Kidney (tissue), 22 donors: ENCODE measurements at places on chromosomes 5 and 9.

DNA sequence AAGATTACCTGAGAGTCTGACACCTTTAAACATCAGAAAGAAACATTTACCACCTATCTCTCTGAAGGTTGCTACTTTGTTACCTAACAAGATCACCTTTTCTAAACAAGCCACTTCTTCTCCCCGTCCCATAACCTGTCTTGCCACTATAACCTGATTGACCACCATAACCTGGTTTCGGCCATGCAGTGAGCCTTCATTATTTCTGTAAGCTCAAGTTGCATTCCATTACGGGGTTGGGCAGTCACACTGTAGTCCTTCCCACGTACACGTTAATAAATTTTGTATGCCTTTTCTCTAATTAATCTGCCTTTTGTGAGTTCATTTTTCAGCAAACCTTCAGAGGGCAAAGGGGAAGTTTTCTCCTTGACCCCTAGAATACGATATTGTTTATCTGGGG is 28.0 kb upstream of the CCNG1 start:
- peak; percentile 24 for DNase-seq

- no peak for DNase-seq
Observed at GRCh38 chr9:31336841-31337240, 1047.6 kb upstream of the ACO1 start.

DNA sequence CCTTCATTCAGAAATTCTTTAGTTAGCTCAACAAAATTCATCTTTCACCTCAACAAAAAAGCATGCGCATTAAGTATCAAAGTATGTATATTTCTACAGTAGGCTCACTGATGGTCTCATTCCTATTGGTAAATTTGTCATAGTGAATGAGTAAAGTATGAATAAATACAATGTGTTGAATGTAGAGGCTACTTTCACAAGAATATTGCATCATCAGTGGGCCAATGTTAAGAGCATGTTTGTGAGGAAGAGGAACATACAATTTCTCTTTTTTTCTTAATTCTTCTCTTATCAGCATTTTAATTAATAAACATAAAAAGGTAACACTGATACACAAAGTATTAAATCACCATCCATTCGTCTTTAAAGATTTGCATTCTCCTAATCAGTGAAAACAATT is 505.1 kb downstream of the CETN3 start:
- no peak for DNase-seq

DNA sequence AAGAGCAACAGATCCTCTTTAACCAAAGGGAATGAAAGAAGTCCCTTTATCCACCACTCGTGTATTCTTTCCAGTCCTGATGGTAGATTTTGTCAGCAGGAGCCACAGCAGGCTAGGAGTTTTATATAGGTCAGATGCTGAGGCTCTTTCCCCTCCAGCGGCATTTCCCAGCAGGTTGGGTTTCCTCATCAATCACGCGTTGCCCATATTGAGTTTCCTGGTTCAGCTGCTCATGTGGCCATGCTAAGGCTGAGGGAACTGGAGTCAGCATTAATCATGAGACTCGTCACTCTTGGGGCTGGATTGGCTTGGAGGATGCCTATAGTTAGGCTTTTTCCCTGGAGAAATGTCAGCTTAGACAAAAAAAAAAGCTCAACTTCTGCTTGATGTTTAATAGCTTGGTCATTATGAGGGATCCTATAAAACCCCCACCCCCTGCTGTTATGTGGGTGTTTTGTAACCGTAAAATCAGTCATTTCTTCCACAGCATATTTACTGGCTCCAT is 193.4 kb upstream of the GAS1 start:
- peak; percentile 88 for DNase-seq

DNA sequence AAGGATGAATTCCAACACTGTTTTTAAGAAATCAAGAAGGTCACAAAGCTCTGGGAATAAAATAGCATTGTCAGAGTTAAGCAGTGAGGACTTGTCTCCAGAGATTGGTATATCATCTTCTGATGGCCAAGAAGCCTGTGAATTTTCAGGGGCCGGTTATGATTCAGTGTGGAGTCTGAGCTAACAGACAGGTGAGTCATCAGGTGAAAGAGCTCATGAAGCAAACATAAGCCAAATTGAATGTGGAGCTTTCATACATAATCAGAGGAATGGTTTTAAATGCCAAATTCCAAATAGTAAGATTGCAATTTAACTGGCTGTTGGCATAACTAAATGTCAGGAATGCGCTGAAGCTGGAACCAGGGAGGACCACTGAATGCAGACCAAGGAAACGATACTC is 494.2 kb downstream of the MTRR start:
- no peak for DNase-seq

DNA sequence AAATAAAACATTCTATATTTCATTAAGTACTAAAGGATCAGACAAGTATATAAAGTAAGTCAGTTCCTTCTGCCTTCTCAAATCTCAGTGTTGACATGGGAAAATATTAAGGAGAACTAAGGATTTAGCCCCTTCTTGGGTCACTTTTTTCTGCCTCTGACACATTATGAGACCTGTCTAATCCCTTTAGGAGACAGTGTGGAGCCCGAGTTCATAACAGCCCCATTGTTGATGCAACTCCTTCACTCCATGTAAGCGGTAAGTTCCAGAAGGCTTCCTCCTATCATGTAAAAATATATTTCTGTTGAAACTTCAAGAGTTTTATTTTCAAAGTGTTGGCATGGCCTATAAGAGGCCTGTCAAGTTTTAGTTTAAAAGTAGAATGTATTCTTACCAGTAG is 152.2 kb downstream of the SNCAIP start:
- DNase-seq = no peak

GRCh38 chr9:126347093-126347492 is 20.5 kb downstream of the MVB12B start:
- DNase-seq = no peak

- no peak for DNase-seq
Observed at GRCh38 chr9:9792144-9792857, 820.5 kb downstream of the PTPRD start.

DNA sequence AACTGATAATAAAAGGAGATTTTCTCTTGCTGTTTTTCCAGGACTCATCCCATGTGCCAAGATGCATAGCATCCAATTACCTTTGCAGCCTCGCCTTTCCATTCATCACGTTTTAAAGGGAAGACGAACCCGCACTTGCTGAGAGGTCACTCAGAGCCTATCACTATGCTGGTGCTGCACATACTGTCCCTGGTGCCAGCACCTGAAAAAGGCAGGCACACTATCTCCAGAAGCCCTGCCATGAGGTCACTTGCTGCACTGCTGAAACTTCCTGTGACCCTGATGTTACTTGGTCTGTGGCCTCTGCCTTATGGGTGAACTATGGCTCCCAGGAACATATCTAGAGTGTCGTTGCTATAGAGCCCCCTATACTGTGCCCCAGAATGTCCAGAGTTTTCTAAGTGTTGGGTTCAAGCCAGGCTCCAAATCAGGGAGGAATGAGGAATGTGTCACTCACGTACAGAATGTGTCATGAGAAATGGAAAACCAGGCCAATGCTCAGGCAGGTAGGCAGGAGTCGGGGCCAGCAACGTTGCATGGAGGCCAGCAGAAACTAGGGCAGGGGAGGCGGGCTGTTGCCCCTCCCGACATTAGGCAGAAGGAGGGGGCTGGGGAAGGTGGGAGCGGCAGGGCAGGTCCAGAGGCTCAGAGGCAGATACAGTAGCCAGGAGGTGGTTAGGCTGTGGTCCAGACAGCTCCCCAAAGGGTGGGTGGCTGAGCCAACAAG is 262.1 kb downstream of the CRB2 start:
- DNase-seq = no peak

- no peak for DNase-seq
Observed at GRCh38 chr5:158785397-158785796, 314.3 kb downstream of the EBF1 start.

GRCh38 chr9:106637486-106637885 is 225.5 kb upstream of the ZNF462 start:
- no peak for DNase-seq

GRCh38 chr9:113409481-113409880 is 994 bp downstream of the POLE3 start:
- DNase-seq = no peak

DNA sequence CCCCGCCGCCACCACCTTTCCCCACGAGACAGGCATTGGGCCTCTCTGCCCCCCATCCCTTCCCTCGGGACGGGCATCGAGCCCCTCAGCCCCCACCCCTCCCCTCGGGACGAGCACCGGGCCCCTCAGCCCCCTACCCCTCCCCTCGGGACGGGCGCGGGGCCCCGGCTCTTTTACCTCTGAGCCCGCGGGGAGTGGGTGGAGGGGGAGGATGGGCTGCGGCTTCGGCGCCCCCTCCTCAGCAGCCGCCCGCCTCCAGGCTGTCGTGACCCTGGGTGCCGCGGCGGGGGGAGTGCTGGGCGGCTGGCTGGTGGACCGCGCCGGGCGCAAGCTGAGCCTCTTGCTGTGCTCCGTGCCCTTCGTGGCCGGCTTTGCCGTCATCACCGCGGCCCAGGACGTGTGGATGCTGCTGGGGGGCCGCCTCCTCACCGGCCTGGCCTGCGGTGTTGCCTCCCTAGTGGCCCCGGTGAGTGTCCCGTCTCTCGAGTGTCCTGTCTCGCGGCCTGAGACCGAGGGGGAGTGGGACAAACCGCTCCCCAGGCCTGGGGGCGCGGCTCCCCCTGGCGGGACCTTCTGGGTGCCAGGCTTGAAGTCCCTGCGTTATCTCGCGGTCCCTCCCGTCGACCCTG is 791 bp downstream of the SLC2A8 start:
- DNase-seq = peak; percentile 68

DNA sequence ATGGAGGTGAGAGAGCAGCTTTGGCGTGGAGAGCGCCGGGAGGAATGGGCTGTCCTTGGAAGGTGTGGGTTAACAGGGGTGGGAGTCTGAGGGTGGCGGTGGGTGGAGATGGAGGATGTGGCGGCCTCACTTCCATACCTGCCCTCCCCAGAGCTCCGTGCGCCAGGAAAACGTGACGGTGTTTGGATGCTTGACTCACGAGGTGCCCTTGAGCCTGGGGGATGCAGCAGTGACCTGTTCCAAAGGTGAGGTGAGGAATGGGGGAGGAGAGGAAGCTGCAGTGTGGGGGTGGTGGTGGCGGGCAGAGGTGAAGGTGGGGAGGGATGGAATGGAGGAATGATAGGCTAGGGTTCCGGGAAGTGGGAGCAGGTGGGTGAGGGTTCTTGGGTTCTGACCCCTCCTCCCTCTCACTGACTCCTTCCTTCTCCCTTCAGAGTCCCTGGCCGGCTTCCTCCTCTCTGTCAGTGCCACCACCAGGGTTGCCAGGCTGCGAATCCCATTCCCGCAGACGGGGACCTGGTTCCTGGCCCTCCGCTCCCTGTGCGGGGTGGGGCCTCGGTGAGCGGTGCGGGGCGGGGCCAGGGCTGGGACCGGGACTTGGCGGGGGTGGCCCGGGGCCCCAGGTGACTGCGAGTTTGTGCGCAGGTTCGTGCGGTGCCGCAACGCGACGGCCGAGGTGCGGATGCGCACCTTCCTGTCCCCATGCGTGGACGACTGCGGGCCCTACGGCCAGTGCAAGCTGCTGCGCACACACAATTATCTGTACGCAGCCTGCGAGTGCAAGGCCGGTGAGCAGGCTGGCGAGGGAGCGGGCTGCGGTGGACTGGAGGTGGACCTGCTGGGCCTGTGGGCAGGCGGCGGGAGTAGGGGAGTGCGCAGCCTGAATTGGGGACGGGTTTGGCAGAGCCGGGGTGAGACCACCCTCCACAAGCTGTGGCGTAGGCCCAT is 17.1 kb downstream of the TMEM8B start:
- DNase-seq = peak; percentile 52

GRCh38 chr5:95871146-95871806 is 48.8 kb upstream of the GLRX start:
- no peak for DNase-seq

- no peak for DNase-seq
Observed at GRCh38 chr5:174307031-174307408, 261.5 kb downstream of the NSG2 start.

DNA sequence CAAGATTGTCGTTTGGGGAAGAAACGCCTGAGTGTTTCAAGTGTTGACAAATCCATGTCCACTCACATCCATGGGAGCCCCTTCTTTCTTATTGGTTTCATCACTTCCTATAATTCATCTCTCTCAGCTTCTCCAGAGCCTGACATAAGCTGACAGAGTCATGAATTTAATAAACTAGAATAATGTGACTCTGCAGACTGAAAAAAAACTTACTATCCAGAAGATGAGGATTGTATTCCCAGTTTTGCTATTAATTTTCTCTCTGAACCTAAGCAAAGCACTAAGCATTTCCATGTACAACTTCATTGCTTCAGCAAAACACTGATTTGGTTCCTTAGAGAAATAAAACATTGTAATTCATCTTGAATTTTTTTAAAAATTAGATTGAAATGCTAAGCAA is 691.8 kb downstream of the MTRR start:
- DNase-seq = no peak

- DNase-seq = no peak
Observed at GRCh38 chr5:76576450-76576849, 46.8 kb downstream of the F2RL2 start.

GRCh38 chr9:79578891-79579290 is 7.1 kb downstream of the TLE4 start:
- no peak for DNase-seq

DNA sequence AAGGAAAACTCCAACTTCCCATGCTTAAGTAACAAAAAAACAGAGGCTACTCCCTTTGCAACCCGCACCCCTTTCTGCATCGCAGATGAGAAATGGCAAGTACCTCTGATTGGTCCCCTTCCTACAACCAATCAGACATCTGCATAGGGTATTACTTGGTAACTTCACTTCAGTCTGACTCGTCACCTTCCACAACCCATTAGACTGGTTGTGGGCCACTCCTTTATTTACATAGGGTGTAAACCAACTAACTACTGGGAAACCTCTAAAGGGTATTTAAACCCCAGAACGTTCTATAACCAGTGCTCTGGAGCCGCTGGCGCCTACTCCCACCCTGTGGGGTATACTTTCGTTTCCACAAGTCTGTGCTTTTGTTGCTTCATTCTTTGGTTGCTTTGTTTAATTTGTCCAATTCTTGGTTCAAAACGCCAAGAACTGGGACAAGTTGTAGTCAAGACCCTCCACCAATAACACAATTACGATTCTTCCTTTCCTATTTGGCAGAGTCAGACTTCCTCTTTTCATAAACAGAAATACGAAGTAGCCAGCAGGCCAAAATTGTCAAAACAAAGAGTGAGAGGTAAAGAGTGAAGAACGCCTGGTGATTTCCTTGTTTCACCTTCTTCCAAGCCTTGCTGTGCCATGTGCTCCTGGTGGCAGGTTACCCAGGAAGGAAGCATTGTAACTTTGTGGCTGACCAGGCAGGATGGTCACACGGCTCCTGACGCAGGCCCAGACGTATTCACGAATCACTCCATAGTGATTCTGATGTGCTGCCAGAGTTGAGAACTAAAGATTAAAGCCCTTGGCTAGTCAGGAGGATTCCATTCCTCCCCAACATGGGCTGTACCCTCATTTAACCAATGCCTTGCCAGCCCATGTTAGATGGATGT is 477.4 kb downstream of the ARHGEF28 start:
- DNase-seq = no peak

DNA sequence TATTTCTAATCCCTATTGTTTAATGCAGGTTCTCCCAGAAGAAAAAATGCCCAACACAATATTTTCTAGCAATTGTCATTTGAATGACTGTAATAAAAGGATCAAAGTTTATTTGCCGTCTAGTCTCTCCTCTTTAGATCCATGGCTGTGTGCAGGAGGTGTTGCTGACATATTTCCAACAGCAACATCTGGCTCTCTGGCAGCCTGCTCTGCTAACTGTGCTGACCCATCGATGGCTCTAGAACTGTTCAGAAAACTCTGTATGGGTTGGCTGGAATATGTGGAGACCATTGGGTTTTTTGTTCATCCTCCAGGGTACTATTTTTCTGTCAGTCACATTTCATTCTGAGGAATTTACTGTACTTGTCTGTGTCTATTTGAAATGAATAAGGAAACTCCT is 202.0 kb upstream of the SLC27A6 start:
- DNase-seq = no peak

GRCh38 chr9:100465274-100465673 is 7.7 kb upstream of the TMEFF1 start:
- DNase-seq = no peak

GRCh38 chr5:90628492-90628891 is 69.9 kb downstream of the ADGRV1 start:
- no peak for DNase-seq
